ENCODE measurements at places on chromosomes 11 and 22. TPM values are rescaled to one million over a fixed set of nuclear protein-coding genes. Genes with fewer than 3 reads are reported as not detected.

GRCh38 chr11:115580927-115581680, 76.9 kb upstream of the CADM1 start:
- peak; percentile 79 for DNase-seq

MIAT gene
- 0.50 TPM for total RNA-seq

DNA sequence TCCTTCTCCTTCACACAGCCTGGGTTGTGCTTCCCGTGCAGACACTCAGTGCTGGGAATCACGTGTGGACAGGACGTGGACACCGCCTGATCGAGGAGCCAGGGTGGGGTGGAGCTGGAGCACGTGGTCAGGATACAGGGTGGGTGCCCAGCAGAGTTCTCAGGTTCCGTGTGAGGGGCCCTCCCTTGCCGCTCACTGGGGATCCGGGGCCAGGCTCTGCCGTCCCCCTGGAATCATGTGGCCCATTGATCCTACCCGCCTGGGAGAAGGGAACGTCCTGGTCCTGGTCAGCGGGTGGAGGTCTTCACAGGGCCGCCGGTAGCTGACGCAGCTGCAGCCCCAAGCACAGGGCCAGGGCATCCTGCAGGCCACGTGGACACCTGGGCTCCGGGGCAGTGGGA, 397.7 kb downstream of the TBC1D22A start:
- no peak for DNase-seq

DEUP1 gene
- not detected for total RNA-seq

GRCh38 chr11:64850979-64851567, 6.6 kb upstream of the CDC42BPG start:
- peak; percentile 38 for DNase-seq

DNA sequence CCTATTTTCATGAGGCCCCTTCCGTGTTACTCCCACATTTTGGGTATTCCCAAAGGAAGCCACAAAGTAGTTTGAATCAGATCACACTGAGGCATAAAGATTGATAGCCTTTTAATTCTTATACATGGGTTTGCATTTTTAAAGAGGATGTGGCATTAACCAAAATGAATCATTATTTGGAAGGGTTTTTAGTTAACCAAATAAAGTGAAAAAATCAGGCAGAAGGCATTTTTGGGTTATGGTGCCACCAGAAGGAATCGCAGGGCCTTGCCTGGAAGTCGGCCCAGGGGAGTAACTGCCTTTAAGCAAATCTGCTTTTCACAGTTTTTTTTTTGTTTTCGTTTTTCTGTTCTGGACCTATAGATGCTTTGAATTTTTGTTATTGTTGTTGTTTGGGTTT, 55.4 kb downstream of the HSD17B12 start:
- DNase-seq, result peak; percentile 7

CEP57 gene
- total RNA-seq, result 40.8 TPM

DNA sequence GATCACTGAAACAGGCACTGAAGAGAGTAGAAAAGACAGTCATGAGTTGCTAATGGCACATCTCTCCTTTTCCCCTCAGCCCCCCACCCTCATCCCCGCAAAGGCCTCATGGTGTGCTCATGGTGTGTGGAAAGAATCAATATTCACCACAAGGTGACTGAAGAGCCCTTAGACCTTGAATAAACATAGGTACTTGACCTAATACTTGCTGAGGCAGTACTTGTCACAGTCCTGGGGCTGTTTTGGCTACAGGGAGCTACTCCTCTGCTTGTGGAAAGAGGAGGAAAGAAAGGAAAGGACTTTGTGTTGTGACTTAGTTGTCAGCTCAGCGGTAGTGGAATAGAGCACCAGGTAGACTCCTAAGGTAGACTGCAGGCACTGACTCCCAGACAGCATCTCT, 537.8 kb upstream of the CCDC179 start:
- DNase-seq, result no peak

DNA sequence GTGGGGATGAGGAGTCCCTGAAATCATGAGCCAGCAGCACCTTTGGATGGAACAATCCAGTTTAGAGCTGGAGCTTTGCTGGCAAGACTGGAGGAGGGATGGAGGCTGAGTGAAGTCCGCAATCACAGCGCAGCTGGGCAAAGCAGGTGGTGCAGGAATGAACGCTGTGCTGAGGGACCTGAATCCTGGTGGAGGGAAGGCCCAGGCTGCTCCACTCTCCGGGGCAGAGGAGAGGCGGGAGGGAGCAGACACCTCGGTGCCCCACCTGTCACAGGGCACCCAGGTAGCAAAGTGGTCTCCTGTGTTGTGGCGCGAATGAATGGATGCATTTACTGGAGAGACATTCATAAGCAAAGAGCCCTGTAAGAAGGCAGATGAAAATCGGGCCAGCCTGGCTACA, 124.8 kb upstream of the ANO1 start:
- no peak for DNase-seq

GRCh38 chr11:119320240-119320775, 3.4 kb upstream of the MCAM start:
- no peak for DNase-seq

GRCh38 chr11:128389461-128389976, 197.8 kb downstream of the ETS1 start:
- DNase-seq, result no peak

- DNase-seq, result no peak
These were observed 33.0 kb downstream of the SLC17A6 start for GRCh38 chr11:22371160-22371559.

NRGN gene
- not detected for total RNA-seq

DNA sequence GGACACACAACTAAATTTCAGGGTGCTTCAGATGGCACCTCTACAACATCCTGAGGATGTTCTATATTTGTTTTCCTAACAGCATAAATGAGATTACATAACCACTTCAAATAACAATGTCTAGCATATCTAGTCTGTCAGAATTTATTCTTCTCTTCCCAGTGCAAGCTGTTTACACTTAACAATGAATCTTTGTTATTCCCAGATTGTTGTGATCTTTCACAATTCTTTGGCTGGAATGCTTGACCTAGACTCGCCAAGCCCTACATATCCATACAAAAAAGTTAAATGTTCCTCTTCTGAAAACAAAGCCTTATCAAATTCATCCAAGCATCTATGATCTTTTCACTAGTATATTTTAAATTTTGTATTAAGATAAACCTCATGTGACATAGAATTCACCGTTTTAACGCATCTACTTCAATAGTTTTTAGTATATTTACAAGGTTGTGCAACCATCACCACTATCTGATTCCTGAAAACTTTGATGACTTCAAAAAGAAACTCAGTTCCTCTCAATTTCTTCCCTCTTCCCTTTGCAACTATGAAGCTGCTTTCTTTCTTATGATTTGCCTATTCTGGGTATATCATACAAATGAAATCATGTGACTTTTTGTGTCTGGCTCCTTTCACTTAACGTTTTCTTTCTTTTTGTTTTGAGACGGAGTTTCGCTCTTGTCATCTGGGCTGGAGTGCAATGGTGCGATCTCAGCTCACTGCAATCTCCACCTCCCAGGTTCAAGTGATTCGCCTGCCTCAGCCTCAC, 61.7 kb upstream of the CHRNA10 start:
- DNase-seq, result no peak

GRCh38 chr22:45680932-45681700, 9.5 kb downstream of the ATXN10 start:
- peak; percentile 60 for DNase-seq

Data from renal cortical epithelial cell (primary cell).